ENCODE measurements at places on chromosomes 3 and 15.

DNA sequence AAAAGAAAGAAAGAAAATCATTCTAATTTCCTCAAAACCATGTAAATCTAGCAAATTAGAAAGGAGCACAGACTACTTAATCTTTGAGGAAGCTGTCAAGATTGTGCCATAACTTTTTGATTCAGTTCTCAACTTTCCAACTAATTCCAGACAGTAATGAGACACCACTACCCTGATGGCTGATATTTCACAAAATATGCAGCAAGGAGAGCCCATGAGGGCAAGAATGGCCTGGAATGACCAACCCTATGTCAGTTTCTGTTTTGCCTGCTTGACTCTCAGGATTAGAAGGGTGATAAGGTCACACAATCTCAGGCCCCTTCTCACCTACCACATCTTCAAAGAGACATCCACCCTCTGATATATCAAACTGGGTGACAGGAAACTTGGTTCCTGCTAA, 134.7 kb downstream of the MAGI1 start:
- no peak for DNase-seq

DNA sequence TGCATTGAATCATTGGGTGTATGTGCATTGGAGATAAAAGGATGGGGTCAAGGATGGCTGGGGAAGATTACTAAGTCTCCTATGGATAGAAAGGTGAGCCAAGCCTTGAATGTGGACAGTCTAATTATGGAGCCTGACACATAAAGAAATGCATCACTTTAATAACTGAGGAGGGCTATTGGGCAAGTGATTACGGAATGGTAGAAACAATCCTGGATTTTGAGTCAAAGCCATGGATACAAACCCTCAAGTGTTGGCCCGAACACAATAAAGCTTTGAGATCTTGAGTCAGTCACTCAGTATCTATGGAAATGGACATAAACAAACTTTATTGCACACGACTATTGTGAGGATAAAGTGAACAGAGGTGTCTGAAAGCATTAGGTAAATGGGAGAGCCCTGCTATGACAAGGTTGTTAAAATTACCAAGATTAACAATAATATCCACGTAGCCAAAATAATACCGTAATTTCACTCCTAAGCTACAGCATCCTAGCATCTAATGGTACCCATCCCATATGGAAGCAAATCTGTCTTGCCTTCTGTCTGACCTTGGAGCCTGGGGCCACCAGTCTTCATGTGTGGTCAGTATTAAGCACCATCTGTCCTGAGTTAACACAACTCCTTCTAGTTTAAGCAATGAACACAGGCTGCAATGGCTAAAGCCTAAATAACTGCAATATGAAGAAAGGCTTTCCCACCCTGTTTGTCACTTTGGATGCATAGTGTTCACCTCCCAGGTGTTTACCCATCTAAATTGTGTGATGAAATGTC, 136.9 kb upstream of the PRICKLE2 start:
- no peak for DNase-seq

DNA sequence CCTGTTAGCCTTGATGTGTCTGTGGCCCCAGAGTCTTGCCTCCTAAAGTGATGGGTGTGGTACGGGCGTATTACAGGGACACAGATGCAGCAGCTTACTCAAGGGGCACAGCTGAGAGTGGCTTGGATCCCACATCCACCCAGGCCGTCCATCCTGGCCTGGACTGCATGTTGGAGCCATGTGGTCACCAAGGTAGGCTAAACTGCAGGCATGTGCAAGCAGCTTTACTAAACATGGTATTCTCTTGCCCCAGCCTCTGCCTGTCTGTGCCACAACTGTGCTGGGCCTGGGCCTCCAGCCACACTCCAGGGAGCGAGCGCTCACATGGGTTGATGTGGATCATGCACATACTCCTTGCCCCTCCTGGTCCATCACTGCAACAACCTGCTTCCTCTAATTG, 6.1 kb upstream of the GPR62 start:
- DNase-seq = no peak

GRCh38 chr3:151268267-151269235, 9.8 kb downstream of the P2RY14 start:
- DNase-seq = peak; percentile 72

- DNase-seq = no peak
Measured at GRCh38 chr3:184333190-184333589, 4.2 kb upstream of the FAM131A start.

GRCh38 chr15:23529891-23530290, 35.6 kb upstream of the MKRN3 start:
- no peak for DNase-seq

DNA sequence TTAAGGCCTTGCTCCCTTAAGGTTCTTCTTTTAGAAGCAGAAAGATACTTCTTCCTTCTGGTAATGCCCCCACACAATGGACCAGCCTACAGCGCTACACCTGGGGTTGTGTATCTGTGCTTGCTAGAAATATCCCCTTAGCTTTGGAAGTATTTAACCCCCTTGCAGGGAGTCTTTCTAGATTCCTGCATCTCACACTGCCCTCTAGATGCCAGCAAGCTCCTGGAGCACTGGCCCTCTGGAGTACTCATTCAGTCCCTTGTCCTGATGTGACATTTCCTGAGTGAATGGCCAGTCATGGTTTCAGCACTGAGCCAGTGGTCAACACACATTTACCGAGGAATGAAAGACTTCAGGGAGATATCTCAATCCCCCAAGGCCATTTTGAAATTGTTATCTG, 30.4 kb upstream of the RBP2 start:
- no peak for DNase-seq

DNA sequence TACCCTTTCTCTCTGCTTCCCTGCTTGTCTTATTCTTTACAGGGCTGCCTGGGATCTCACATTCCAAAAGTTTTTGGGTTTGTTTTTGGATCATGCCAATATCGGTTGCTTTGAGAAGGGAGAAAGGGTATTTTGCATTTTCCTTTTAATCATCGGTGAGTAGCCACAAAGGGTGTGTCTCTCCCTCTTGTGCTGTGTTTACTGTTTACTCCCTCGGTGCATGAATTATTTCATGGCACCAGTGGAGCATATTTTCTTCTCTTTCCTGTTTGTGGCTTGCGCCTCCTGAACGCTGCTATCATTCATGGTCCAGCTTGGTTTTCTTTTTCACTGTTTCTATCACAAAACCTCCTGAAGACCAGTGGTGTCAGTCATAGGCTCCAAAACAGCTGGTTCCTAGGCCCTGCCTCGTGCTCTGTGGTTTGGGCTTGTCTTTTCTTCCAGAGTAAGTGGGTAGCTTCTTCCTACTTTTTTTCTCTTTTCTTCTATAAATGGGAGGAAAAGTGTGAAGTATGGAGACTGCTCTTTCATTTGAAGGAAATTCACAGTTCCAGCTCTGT, 54.9 kb downstream of the IGF1R start:
- no peak for DNase-seq

DNA sequence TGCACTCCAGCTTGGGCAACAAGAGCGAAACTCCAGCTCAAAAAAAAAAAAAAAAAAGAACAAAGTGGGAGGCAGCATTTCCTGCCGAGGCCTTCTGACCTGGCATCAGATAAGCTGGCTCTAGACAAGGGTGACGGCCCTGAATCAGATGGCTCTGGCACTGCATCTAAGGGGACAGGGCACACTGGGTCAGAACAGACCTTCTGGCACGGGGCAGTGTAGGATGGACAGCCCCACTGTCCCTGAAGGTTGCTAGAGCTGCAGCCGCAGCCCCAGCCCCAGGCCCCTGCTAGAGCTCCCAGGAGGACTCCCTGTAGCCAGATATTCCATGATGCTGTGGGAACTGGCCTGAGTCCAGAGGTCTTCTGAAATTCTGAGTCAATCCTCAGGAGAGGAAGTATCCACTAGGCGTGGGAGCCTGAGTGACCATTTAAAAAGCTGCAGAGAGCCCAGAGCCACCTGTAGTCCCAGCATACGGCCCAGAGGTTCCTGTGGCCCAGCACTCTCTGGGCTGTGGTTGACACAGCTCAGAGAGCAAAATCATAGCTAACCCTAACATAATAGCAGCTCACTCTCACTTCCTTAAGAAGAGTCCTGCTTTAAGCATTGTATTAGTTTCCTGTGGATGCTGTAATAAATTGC, 69.2 kb upstream of the MFGE8 start:
- DNase-seq = peak; percentile 88

DNA sequence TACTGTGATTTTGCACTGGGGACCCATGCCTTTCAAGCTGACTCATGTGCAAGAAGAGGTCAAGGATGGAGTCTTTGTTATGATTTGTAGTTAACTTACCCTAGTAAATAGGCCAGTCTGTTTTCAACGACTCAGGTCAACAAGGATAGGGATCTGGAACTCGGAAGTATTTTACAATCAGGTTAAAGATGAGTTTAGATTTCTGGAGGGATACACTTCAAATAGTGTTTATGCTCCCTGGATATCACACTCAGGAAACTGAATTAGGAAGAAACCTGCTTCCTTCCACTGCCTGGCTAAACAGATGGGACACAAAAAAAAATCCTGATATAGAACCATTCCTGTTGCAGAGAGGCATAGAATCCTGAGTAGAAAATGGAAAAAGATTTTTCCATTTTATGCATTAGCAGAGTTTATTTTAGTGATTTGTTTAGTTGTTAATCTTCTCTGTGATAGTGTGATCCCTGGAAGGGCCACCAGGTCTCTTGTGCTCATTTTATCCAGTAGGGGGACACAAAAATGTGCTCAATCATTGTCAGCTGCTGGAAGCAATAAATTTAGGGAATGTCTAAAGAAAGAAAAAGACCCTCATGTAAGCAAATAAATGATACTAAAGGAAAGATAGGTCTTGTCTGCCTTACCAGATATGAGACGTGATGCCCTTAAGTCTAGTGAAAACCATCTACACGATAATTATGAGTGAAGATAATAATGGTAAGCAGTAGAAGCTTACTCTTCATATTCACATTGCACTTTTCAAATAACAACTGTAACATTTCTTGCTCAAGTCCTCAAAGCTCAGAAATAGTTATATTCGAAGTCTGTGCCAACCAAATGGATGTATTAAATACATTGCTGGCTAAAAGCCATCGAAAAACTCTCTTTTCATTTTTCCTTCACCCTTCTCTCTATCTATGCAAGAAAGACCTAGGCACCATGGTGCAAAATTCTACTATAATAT, 452.1 kb upstream of the KCNMB2 start:
- no peak for DNase-seq

GRCh38 chr3:65101450-65101849, 413.6 kb upstream of the ADAMTS9 start:
- DNase-seq = no peak

- DNase-seq = no peak
Measured at GRCh38 chr15:46343196-46343935, 708.5 kb downstream of the SQOR start.

DNA sequence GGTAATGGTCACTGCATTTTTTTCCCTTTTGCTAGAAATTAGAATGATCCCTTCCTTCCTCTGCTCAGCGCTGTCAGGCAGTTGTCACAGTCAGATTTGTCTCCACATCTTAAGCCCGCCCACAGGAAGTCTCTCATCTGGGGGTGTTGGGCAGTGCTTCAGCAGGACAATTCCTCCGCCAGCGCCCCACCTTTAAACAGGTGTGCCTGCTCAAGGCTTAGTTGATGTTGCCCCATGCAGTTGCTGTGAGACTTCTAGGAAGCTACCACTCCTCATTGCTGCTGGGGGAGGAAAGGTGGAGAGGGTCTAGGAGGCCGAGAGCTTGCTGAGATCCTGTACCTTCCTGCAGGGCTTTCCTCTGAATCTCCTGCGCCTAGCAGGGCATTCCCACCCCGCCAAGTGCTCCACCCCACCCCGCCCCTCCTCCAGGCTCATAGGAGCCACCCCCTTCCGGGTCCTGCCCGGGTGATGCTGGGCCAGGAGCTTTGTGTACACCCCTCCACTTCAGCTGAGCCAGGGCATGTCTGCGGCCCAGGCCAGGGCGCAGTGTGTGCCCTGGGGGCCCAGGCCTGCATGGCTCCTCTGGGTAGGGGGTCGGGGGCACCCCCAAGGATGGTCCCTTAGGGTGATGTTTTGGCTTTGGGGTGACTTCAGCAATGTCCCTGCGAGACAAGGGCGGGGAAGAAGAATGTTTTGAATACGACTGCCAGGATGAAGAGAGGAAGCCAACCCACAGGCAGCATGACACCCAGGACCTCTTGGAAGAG, 68.7 kb downstream of the TRAK1 start:
- peak; percentile 79 for DNase-seq

GRCh38 chr15:43517354-43518196, at the start of gene MAP1A:
Gene MAP1A, plus strand, starts transcription at chr15:43517608. Its CDS starts 3,866 bp downstream, at chr15:43521474.
- no peak for DNase-seq

DNA sequence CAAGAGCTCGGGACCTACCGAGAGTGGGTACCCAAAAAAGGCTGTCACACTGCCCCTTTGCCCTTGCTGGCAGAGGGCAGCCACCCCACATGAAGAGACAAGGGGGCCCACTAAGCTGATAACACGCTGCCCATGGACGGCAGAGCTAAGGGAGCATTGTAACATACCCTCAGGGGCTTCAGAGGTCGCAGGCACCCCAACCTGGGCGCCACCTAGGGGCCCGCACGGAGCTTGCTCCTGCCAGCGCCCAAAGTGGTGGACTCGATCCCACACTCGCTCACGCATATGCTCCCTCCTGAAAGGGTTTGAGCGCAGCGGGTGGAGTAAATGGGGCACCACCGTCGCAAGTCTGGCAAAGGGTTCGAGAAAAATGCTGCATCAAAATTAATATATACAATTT, 975.4 kb downstream of the ZPLD1 start:
- peak; percentile 1 for DNase-seq

GRCh38 chr3:132145833-132146232, 111.0 kb upstream of the CPNE4 start:
- no peak for DNase-seq

GRCh38 chr15:85451099-85451700, 70.8 kb downstream of the AKAP13 start:
- DNase-seq = no peak

All from GM12865 (cell line).